ENCODE measurements at places on chromosomes 6 and 20. TPM values are rescaled to one million over a fixed set of nuclear protein-coding genes. Genes with fewer than 3 reads are reported as not detected.

Gene UCKL1
- 33.5 TPM for total RNA-seq

Gene VGLL2
- not detected for total RNA-seq

Gene GHRH
- total RNA-seq, result not detected

Gene LY6G6D
- not detected for total RNA-seq

Gene MEP1A
- not detected for total RNA-seq

Gene DEFB132
- total RNA-seq, result not detected
